ENCODE measurements at places on chromosomes 6 and 20.

DNA sequence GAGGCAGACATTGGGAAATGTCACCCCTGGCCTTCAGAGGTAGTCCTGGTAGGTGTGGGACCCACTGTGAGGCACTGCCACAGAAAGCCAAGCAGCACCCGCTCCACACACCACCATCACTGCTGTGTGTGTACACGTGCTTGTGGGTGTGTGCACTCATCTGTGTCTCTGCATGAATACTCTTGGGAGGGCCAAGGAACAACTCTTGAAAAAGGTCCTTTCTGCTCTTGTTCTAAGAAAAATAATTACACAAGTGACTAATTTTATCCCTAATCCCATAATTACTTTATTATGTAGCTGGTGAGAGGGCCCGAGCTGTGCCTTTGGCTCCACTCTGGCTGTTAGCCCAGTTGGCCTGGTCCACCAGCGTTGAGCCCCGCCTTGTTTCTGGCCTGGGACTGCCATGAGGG lies 21.7 kb upstream of the EPB41L1 start:
- no peak for DNase-seq

DNA sequence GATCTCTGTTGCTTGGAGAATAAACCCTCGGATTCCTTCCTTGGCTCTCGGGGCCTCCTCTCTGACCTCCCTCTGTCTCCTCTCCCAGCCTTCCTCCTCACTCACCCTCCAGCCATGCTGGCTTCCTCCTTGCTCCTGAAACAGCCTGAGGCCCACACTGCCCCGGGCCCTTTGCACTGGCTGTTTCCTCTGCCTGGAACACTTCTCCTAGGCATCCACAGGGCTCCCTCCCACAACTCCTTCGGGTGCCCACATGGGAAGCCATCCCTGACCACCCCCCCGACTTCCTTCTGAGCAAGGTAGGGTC lies 87.7 kb downstream of the CEBPB start:
- no peak for DNase-seq

GRCh38 chr6:93728150-93728549 lies 308.8 kb upstream of the EPHA7 start:
- DNase-seq = no peak

DNA sequence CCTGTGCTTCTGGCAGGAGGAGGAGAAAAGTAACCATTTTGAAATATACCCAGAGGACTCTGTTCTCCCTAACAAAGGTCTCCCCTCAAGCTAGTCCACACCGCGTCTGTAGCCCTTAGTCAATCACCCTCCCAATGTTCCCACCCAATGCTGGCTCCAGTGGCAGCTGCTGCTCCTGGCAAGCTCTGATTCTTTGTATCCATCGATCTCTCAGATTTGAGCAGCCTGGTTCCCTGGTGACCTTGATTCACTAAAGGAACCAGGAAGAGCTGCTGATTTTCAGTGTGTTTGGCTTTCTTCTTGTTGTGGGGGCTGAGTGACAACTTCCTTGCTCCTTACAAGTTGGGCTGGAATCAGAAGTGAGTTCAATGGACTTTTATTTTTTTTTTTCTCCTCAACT lies 68.5 kb downstream of the FOXC1 start:
- no peak for DNase-seq

GRCh38 chr6:155319902-155320301 lies 5.6 kb upstream of the TFB1M start:
- DNase-seq = no peak

GRCh38 chr20:59421089-59421488 lies 120.7 kb downstream of the EDN3 start:
- no peak for DNase-seq

GRCh38 chr6:155399062-155399744 lies 56.4 kb downstream of the NOX3 start:
- no peak for DNase-seq

DNA sequence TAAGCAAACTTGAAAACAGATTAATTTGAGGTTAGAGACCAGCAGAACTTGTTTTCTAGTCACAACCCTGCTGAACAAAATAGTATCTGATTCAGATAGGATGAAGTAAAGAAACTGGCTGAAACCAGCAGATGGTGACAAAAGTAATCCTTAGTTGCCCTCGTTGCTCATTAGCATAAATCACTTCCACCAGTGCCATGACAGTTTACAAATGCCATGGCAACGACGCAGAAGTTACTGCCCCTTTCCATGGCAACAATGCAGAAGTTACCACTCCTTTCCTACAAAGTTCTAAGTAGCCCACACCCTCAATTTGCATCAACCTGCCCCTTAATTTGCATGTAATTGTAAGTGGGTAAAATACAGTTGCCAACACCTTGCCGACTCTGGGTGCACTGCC lies 23.7 kb downstream of the SNRPB start:
- no peak for DNase-seq

DNA sequence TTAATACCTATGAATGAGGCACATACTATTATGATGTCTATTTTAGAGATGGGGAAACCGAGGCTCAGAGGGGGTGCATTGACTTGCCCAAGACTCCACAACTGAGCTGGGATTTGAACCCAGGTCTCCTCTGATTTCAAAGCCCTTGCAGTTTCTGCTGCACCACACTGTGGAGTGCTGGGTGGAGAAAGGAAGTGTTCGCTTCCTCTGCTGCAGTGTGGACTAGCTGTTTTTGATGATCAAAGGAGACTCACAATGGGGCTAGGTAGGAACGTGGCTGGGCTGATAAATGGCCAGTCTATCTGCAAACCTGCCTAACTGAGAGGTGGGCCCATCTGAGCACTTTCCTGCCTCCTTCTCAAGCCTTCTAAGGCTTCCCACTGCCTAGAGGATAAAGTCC lies 87.2 kb downstream of the CD40 start:
- DNase-seq = no peak

GRCh38 chr20:36062799-36063198 lies 91.7 kb upstream of the EPB41L1 start:
- no peak for DNase-seq
